ENCODE measurements at places on chromosomes 5 and 9.

DNA sequence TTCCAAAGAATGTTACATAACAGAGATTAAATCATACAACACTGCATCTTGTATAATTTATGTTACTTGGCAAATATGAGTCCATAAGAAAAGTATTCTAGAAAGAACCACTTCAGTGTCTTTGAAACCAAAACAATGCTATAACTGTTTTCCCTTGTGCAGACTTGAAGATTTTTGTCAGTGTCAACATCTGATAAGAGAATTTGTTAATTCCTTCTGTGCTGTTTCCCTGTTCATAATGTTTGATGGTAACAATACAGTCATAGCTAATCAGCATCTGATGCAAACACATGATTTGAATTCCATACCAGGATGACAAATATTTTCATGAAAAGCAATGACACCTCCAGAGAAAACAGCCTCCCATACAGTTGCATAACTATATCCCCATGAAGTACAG, 306.8 kb downstream of the SEMA5A start:
- DNase-seq = no peak

DNA sequence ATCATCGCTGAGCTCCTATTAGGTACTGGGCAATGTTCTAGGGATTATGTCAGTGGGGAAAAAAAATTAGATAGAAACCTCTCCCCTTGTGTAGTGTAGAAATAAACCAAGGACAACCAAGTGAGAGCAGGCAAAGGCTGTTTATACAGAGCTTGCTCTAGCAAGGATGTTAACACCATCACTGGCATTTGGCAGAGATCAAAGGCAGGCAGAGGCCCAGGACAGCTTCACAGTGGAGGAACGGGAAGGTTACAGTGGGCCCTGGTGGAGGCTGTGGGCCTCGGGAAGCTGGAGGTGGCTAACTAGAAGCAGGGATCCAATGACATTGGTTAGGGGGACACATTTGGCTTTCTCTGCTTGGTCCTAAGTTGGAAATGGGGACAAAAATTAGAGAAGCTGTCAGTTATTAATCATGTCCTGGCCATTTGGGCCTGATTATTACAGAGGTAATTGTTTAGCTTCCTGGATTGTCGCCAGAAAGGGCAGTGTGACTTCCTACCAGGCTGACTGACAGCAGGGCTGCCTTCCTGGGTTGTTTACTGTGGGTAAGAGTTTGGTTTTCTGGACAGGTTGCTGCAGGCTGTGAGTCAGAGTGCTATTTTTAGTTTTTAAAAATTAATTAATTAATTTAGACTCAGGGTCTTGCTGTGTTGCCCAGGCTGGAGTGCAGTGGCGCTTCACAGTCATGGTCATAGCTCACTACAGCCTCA, 259.3 kb downstream of the ROR2 start:
- DNase-seq = no peak

DNA sequence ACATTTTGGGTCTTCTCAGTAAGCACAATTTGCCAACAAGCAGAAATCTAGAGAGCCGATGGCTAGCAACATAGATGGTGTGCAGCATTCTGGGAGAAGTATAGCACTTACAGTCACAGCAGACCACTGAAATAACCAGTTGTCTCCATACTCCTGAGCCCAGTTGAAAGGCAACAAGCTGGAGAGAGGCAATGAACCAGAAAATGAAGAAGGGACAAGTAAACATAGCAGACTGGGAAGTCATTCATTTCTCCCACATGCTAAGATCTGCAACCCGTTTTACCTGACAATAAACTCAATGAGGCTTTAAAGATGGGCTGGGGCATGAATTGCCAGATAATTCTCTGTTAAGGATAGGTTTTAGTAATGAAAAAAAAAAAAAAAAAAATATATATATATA, 575.6 kb upstream of the GRAMD2B start:
- no peak for DNase-seq

GRCh38 chr9:76619640-76620039, 144.6 kb upstream of the PCA3 start:
- DNase-seq = no peak

- no peak for DNase-seq
Observed at GRCh38 chr5:117295941-117296340, 721.3 kb upstream of the SEMA6A start.

DNA sequence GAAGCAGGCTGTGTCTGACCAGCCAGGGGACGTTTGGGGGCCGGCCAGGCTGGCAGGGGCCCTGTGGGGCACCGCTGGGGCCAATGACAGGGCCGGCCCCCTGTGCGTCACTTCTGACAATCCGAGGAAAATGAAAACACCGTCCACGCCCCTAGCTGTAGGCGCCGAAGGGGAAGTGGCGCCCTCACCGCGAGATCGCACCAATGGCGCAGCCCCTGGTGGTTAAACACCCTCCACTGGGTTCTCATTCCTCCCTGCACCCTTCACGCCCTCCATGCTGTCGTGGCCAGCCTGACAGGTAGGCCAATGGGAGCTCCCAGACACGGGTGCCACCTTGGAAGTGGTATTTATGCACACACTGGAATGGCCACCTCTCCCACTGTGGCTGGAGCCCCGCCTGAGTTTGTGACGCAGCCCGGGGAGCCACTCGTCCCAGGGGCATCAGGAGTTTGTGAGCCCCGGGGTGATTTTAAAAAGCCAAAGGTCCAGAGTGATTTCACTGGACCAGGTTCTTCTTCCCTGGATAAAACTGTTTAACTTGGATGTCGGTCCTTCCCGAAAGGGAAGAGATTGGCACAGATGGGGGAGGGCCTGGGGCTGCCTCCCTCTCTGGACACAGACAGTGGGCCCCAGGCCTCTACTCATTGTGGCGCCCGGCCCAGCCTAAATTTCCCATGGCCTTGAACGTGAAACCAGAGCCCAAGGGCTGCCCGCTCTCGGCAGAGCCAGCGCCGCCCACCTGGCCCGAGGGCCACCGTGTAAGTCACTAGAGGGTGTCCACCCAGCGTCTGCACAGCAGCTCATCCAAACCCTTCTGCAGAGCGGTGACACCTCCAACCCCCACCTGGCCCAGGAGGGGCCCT, 49.7 kb downstream of the NKD2 start:
- DNase-seq = no peak

GRCh38 chr5:126917918-126918614, 112.3 kb downstream of the MARCHF3 start:
- DNase-seq = no peak

DNA sequence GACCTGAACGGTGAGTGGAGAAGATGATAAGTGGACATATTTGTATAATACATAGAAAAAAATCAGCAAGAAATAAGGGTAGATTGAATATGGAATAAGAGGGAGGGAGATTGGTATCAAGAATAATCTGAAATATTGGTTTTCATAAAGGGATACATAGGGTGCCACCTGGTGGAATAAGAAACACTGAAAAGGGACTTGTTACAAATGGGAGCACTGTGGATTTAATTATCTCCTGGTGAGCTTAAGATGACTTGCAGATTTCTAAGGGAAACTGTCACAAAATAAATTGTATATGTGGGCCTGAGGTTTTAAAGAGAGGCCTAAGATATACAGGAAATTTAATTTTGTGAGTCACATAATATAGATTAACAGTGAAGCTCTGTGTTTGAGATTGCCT, 1403.5 kb upstream of the CDH18 start:
- DNase-seq = no peak

- DNase-seq = peak; percentile 46
Observed at GRCh38 chr5:43685252-43685950, 82.4 kb downstream of the NNT start.

DNA sequence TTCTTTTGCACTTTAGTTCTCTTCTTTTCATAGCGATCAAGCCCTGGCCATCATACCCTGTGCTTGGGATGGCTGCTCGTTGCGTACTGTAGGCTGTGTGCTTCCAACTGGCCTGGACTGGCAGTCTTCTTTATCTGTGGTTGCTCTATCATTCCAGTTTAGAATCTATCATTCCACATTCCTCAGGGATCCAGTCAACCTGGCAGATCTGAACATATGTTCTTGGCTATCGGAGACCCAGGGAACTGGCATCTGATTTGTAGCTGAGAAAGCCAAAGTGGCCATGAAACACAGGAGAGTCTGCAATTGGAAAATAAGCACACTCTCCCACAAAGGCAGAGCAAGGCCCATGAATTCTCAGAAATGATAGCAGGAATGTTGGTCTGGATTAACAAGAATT, 22.6 kb upstream of the SLC46A2 start:
- no peak for DNase-seq

DNA sequence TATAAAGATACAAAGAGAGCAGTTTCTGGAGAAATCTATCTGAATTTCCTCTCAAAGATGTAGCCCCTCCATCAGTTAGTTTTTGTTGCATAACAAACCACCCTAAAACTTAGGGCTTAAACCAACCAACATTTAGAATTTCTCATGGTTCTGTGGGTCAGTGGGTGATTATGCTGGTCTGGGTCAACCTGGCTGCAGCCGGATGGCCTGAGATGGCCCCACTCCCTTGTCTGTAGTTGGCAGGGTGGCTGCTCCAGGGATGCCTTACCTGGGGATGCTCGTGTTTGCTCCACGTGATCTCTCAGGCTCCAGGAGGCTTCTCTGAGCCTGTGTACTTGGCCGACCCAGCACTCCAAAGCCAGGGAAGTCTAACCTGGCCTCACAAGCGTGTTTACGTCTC, 139.3 kb downstream of the MVB12B start:
- DNase-seq = no peak

- no peak for DNase-seq
Observed at GRCh38 chr5:148805326-148806290, 20.8 kb upstream of the ADRB2 start.

- DNase-seq = no peak
Observed at GRCh38 chr9:133627341-133627740, 8.8 kb upstream of the DBH start.

GRCh38 chr9:72817413-72817812, 135.4 kb downstream of the ALDH1A1 start:
- no peak for DNase-seq

GRCh38 chr9:3478549-3478953, 47.2 kb downstream of the RFX3 start:
- DNase-seq = no peak

DNA sequence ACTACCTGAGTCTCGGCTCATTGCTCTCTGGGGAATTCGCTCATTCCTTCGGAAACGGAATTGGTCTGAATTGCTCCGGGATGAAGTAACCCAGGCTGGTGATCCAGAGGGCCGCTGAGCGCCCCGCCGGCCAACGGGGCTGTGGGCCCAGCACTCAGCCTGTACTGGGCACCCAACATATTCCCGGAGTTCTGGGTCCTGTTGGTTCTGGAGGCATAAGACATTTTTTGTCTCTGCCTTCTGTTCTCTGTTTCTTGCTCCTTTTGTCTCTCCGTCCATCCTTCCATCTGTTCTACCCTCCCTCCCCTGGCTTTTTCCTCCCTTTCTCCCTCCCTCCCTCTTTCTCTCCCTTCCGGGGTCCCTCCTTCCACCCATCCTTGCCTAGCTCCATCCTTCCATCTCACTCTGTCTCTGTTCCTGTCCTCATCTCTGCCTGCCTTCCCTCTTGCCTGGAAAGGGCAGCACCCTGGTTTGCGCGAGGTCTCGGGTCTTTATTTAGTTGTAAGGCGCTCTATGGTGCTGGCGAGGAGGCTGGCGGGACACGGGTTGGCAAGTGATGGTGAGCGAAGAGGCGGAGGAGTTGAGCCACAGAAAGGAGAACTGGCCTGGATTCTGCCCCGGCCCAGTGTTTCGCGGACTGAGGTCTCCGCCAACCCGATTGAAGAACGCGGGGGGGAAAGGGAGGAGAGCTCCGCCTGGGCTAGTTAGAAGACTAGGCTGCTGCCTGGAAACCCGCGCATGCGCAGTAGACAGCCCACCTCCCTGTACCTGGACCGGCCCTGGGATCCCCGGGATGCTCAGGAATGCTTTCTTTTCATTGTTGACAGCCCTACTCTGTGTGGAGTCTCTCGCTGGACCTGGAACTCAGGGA, 1468.0 kb downstream of the FOXD4L5 start:
- DNase-seq = peak; percentile 50

GRCh38 chr5:101532430-101532829, 629.3 kb upstream of the ST8SIA4 start:
- no peak for DNase-seq

GRCh38 chr5:90644132-90644531, 85.5 kb downstream of the ADGRV1 start:
- no peak for DNase-seq

DNA sequence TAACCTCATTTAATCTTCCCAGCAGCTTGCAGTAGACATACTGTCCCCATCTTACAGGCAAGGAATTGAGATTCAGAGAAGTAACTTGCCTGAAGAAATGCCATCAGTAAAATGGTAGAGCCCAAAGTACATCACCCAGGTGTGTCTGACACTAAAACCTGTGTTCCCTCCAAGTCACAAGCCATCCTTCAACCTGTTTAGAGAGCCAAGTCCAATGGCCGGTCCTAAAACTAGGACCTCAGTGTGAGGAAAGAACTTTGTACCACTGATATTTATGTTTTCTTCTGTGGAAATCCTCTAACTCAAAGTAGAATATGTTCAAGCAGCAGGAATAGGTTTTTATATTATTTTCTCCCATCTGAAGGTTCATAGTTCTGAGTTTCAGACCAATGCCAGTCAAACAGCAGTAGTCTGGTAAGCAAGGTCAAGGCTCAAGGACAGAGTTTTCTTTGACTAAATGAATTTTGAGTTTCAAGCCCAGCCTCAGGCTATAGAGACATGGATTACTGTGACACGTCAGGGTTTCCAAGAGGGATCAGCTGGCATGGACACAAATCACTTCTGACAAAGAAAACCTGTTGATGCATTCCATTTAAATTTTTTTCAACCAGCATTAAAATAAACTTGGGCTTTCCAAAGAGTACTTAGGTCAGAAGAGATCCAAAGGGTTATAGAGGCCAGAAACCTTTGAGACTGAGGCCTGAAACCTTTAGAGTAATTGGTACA, 80.9 kb upstream of the PLPP6 start:
- no peak for DNase-seq

GRCh38 chr9:32551276-32552051, 663 bp upstream of the SMIM27 start:
- no peak for DNase-seq

- DNase-seq = no peak
Observed at GRCh38 chr5:98513380-98513779, 260.1 kb upstream of the RGMB start.

DNA sequence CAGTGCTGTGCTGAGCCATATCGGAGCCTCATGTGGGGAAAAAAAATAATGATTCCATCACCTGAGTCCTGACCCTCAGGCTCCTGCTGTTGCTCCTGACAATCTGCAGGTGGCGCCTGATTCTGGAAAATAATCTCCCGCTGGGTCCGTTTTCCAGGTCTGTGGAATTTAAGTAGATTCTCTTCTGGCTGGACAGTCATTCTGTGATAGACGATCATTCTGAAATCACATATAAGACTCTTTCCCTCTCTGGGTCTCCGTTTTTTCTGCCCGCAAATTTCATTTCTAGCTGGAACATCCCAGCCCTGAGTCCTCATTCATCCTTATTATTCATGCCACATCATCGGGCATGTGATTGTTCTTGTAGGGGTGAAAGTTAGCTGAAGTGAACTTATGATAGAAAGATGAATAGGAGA, 22.1 kb upstream of the STXBP1 start:
- no peak for DNase-seq

GRCh38 chr5:483434-484140, 40.6 kb downstream of the EXOC3 start:
- no peak for DNase-seq

- no peak for DNase-seq
Observed at GRCh38 chr5:149518620-149519019, 32.6 kb downstream of the CSNK1A1 start.

- no peak for DNase-seq
Observed at GRCh38 chr9:132702254-132702653, 32.0 kb downstream of the GTF3C4 start.

GRCh38 chr5:124919747-124920525, 173.5 kb upstream of the ZNF608 start:
- DNase-seq = no peak

GRCh38 chr5:167752936-167753335, 538.5 kb upstream of the WWC1 start:
- no peak for DNase-seq

GRCh38 chr9:130835441-130836298, 616 bp downstream of the ABL1 start:
- no peak for DNase-seq
